ENCODE measurements at places on chromosomes 6 and 20. TPM values are rescaled to one million over a fixed set of nuclear protein-coding genes. Genes with fewer than 3 reads are reported as not detected.

IL17F gene
- total RNA-seq = not detected

MAS1 gene
- not detected for total RNA-seq

CALHM5 gene
- not detected for total RNA-seq

MOXD1 gene
- not detected for total RNA-seq

ABHD16A gene
- total RNA-seq = 52.1 TPM

POPDC3 gene
- not detected for total RNA-seq

FNDC1 gene
- total RNA-seq = not detected

FOXS1 gene
- not detected for total RNA-seq

SASH1 gene
- not detected for total RNA-seq

RAET1L gene
- not detected for total RNA-seq

DCDC2 gene
- total RNA-seq = not detected

DNA sequence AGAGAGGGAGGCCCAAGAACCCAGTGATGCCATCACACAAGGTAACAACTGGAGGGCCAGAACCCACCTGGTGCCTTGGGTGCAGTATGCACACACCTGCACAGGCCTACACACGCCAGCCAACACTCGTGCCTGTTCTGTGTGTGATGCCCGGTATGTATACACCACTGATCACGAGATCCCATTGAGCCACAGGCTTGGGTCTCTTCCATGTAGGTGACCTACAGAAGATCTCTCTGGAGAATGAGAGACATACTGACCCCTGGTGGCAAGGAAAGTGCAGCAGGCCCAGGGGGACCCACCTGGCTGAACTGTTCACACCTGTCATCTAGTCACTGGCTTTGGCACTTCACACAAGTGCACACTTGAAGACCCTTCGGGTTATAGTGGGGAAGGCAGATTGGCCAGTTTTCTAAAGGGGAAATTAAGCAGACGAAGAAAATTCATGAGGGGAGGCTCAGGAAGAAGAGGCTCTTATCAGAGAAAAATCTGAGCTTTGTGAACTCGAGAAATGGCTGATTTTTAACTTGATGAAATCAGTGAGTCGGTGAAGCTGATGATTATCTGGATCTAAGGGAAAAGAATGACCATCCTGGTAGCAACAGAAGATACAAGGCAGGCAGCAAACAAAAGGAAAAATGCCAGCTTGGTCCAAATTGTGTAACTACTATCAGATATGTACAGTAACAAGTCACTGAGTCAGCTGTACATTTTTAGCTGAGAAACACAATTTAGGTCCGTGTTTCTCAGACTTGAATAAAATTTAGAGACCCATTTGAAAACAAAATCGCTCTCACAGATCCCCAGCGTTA is 69.1 kb upstream of the PBOV1 start:
- DNase-seq = peak; percentile 57

- DNase-seq = peak; percentile 82
Measured at GRCh38 chr6:158072083-158072721, 90.5 kb downstream of the SYNJ2 start.

DNA sequence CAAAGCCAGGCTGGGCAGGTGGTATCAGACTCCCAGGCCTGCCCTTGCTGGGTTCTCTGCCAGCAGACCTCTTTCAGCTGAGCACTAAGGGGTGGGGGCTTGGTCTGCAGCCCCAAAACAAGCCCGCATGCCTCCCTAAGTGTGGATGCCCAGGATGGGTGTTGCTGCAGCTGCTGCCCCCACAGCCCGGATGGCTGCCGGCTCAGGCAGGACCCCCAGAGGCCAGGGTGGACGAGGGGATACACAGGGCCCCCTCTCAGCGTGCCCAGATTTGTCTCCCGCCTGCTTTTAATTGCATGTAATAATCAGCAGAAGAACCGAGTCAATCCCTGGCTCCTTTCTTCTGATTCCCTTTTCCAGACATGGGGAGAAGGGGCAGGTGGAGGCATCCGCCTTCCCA is 60.8 kb downstream of the VEGFA start:
- no peak for DNase-seq

DNA sequence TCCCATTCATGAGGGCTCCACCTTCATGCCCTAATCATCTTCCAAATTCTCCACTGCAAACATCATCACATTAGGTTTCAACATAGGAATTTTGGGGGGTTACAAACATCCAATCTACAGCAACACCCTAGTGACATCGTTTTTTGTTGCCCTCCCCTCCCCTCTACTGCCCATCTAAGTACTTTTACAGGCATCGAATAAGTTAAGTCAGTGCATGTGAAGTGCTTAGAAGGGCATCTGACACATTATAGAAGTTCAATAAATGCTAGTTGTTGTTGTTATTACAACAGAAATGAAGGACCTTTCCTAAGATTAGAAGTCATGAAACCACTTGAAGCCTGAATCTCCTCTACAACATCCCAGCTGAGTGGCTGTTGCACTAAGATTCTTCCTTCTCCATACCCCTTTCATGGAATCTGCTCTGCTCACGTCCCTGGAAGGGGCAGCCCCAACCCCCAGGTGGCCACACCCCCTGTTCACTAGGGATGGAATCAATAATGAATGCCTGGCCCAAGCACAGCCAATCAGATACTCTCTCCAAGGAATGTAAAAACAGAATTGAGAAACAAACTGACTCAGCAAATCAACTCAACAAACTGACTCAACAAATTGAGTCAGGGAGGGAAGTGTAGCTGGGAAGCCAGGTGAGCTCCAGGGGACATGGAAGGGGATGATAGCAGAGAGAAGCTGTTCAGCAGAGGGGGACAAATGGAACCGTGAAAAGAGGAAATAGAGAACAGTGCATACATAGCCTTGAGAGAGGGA is 3.9 kb upstream of the LRP11 start:
- DNase-seq = no peak

GRCh38 chr20:51116765-51117686 is 94.1 kb upstream of the KCNG1 start:
- DNase-seq = no peak

- DNase-seq = no peak
Measured at GRCh38 chr6:108118359-108118724, 43.8 kb upstream of the OSTM1 start.

GRCh38 chr6:105815661-105816555 is 270.2 kb upstream of the PRDM1 start:
- DNase-seq = no peak

DNA sequence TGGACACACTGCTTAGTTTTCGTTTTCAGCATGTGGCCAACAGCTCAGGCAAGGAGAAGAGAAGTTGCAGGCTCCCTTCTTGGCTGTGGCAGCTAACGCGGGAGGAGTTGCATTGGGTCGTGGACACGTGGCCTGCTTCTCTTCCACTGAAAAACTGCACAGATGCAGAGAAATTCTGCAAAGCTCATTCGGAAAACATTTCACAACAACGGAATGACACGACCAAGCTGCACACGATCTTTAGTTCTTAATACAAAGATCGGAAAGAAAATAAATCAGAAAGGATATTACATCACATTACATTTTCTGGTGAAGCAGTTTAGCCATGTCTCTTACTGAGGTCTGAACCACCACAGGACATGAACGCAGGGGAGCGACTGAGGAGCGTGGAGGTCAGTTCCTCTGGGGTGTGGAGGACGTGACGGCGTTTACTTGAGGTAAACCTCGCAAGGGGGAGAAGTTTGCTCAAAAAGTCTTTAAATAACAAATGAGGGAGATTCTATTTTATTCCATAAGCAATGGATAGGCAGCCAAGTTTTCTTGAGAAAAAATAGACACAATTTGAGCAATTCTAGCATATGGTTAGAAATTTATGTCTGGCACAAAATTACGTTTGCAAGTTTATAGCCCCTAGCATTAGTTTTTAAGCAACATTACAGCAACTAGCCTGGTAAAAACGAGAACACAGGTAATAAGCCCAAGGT is 178.3 kb downstream of the THBS2 start:
- DNase-seq = no peak

DNA sequence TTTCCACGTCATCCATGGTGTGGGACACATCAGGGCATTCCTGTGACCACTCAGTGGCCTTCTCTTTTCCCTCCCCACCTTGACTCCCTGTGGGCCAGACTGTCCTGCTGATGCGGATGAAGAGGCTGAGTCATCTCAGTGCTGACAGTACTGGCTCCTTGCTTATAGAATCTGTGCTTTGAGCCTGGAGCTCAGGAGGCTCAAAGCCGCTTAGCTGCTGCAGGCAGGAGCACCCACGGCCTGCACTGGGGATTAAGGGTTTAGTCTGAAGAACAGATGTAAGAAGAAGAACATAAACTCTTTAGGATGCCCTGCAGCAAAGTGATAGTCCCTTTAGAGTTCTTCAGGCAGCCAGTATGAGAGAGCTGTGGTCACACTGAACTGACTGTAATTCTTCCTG is 642.0 kb upstream of the CHD6 start:
- no peak for DNase-seq

- DNase-seq = no peak
Measured at GRCh38 chr20:10264166-10264558, 45.5 kb downstream of the SNAP25 start.

- no peak for DNase-seq
Measured at GRCh38 chr6:54706391-54706790, 140.2 kb upstream of the FAM83B start.

DNA sequence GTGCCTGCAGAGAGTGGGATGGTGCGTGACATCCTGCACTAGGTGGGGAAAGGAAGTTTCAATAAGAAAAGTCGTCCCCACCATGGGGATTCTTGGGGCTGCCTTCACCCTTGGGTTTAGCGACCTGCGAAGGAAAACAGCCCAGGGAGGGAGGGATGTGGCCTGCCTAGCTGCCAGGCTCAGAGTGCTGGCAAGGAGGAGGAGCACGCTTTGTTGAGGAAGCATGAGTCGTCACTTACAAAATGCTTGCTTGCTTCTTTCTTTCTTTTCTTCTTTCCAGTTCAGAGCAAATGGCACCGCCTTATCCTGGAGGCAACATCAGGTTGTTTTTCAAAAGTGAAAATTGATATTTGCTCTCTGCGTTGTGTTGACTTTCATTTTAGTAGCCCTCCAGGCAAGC is 123.2 kb downstream of the TFAP2C start:
- DNase-seq = no peak

- no peak for DNase-seq
Measured at GRCh38 chr20:44097521-44098255, 89.3 kb downstream of the JPH2 start.

GRCh38 chr6:102742028-102742427 is 1348.5 kb downstream of the GRIK2 start:
- DNase-seq = no peak

DNA sequence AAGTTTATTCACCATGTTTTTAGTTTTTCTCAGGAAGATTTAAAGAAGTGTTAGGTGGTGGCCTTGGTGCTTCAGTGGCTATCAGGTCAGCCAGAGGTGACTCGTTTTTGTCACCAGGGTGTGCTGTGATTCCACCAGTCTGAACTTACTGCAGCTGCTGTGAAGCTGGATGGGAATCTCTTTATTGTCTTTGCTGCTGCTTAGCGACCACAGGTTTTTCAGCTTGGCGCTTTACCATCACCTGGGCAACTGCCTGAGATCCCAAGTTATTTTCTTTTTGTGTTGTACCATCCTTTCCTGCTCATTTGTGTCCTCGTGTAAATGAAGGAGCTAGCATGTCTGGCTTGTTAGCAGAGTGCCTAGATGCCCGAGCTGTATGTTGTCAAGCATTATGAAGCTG is 146.9 kb downstream of the MACROD2 start:
- no peak for DNase-seq

- no peak for DNase-seq
Measured at GRCh38 chr6:26598267-26598666, 1.5 kb downstream of the ABT1 start.

DNA sequence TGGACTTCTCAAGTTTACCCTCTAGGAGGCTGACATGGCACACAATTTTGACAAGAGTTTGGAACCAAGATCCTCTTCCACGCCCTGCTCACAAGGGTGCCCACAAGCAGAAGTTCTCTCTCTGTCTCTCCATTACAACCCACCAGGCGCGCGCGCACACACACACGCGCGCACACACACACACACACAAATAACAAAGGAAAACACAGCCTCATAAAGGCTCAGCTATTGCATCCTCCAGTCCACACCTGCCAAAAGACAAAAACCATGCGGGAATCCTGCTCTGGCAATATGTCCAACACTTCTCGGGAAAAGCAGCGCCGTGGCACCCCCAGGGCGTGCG is 870 bp downstream of the PAK5 start:
- no peak for DNase-seq

GRCh38 chr6:80607811-80608391 is 501.4 kb downstream of the BCKDHB start:
- no peak for DNase-seq

- no peak for DNase-seq
Measured at GRCh38 chr6:33318426-33319073, 1.0 kb upstream of the ZBTB22 start.

DNA sequence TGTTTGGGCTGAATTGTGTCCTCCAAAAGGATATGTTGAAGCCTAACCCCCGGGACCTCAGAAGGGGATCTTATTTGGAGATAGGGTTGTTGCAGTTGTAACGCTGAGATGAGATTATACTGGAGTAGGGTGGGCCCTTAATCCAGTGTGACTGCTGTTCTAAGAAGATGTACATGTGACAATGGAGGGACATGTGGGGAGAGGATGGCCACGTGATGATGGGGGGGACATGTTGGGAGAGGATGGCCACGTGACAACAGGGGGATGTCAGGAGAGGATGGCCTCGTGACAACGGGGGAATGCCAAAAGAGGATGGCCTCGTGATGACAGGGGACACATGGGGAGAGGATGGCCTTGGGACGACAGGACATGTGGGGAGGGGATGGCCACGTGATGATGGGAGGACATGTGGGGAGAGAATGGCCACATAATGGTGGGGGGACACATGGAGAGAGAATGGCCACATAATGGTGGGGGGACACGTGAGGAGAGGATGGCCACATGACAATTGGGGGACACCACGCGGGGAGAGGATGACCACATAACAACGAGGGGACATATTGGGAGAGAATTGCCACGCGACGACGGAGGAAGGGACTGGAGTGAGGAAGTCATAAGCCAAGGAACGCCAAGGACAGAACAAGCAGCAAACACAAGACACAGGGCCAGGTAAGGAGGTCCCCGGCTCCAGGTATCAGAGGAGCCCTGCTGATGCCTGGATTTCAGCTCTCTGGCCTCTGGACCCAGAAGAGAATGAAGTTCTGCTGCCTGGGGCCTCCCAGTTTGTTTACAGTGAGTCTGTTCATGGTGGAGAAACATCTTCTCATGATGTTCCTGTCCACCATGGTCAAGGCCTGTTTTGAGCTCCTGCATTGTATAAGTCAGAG is 29.2 kb downstream of the SYNJ2 start:
- no peak for DNase-seq

GRCh38 chr6:144778773-144779492 is 493.8 kb downstream of the UTRN start:
- DNase-seq = no peak

Data from activated CD8-positive, alpha-beta T cell treated with anti-CD3 and anti-CD28 coated beads, Interleukin-2, amount 10 ng/mL, durations not matched to agents 7 days and 5 days (primary cell).